Activated CD4-positive, alpha-beta T cell treated with anti-CD3 and anti-CD28 coated beads, Interleukin-2, amount 50 U/mL, for 16 hours (primary cell): ENCODE measurements at places on chromosomes 6 and 20.

DNA sequence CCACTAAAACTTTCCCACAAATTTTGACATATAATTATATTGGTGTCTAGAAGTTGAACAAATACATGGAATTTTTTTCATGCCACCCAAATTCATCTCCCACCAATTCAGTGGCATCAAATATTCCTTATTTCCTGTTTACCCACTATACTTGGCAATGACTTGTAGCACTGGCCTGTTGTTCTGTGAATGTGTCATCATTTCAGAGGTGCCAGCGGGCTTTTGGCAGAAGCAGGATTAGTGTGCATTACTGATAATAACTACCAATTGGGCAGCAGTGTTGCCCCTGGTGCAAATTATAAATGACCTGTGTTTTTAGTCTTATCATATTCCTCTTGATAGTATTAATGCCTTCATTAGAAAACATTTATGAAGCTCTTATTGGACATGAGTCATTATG is 121.3 kb downstream of the TFAP2B start:
- DNase-seq: no peak

DNA sequence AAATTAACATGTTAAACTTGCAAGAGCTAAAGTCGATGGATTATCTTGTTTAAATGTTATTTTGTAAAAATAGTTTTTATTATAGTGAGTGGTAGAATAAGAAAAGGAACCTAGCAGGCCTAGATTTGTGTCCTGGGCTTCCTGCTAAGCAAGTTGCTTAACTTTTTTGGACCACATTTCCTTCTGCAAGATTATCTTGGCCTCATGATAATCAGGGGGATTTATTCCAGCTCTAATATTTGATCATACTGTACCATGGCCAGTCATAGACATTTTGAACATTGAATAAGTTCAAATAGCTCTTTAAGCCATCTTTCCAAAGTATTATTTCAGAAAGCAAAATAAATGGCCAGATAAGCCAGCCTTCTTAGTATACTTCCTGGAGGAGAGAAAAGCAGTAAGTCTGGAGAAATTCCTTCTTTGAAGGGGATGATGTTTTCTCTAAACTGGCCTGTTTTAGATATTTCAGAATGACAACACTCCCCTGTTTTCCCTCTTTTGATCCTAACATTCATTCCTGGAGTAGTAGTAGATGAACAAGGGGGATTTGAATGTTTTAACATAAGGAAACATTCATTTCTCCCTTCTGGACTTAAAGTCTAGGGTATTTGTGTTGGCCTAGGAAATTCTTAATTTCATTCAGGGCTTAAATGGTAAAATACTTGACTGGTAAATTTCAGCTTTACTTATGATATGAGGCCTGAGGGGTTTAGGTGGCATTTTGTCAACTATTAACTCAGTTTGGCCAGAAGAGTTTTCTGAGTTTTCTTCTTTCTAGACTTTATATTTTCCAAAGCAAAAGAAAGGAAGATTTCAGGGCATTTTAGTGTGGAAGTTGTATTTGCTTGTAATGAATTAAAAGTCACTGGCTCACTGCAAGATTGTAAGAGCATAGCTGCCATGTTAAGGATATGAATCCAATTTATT is 108.8 kb upstream of the SCGN start:
- no peak for DNase-seq

- DNase-seq: no peak
Observed at GRCh38 chr6:140303218-140303949, 928.9 kb upstream of the CITED2 start.

DNA sequence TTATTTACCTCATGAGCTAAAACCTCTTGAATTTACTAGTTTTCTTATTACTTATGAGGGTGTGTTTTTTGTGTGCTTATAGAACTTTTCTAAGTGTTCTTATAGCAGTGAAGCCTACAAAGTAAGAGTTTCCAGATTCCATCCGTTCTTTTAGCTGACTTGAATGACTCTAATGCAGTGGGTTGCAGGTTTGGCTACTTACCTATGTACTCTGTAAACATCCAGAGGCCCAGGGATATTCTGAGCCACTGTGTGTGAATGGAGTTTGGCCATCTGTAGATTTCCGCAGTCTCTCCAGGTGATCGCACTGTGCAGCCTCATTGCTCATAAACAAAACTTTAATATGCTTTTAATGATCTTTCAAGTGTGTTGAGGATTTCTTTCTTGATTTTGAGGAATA is 157.8 kb downstream of the MYO6 start:
- DNase-seq: no peak

GRCh38 chr20:37807471-37808232 is 95.3 kb upstream of the VSTM2L start:
- DNase-seq: no peak
